ENCODE measurements at places on chromosomes 6 and 20. TPM values are rescaled to one million over a fixed set of nuclear protein-coding genes. Genes with fewer than 3 reads are reported as not detected.

DOK5 gene
- total RNA-seq: 0.62 TPM

MMS22L gene
- total RNA-seq: 4.4 TPM

C6orf15 gene
- total RNA-seq: not detected

SPATA2 gene
- total RNA-seq: 7.2 TPM

SLC22A7 gene
- not detected for total RNA-seq

HLA-DPB1 gene
- 32.1 TPM for total RNA-seq

GCNT2 gene
- total RNA-seq: 23.7 TPM

RNF217 gene
- 26.8 TPM for total RNA-seq

TNF gene
- total RNA-seq: 0.81 TPM

FAM209A gene
- total RNA-seq: not detected

REM1 gene
- total RNA-seq: 7.1 TPM

AVP gene
- total RNA-seq: not detected

ASIP gene
- not detected for total RNA-seq

OGFRL1 gene
- total RNA-seq: 29.0 TPM

PRDM13 gene
- total RNA-seq: not detected

RAB44 gene
- total RNA-seq: 0.89 TPM

LAMA2 gene
- total RNA-seq: 103 TPM

GABRR2 gene
- total RNA-seq: 0.30 TPM

ESR1 gene
- 2.3 TPM for total RNA-seq

TPMT gene
- 5.9 TPM for total RNA-seq

PLN gene
- 477 TPM for total RNA-seq

STMND1 gene
- not detected for total RNA-seq

HCK gene
- 12.8 TPM for total RNA-seq

POPDC3 gene
- 1.5 TPM for total RNA-seq

CD40 gene
- 14.2 TPM for total RNA-seq

ARMC12 gene
- total RNA-seq: 0.54 TPM

ULBP1 gene
- not detected for total RNA-seq

NHLRC1 gene
- 0.62 TPM for total RNA-seq

C2 gene
- 17.2 TPM for total RNA-seq

C4B gene
- 259 TPM for total RNA-seq

FANCE gene
- total RNA-seq: 5.0 TPM

LIN28B gene
- not detected for total RNA-seq

GATA5 gene
- total RNA-seq: 2.2 TPM

SEMG1 gene
- not detected for total RNA-seq

SAMD3 gene
- total RNA-seq: not detected

WFDC12 gene
- total RNA-seq: not detected

ABHD16A gene
- 44.9 TPM for total RNA-seq

SLPI gene
- 251 TPM for total RNA-seq

KIF16B gene
- total RNA-seq: 15.9 TPM

ADGB gene
- total RNA-seq: not detected

FGD2 gene
- total RNA-seq: 26.5 TPM

SNAP25 gene
- 2.7 TPM for total RNA-seq

LY6G6D gene
- total RNA-seq: not detected

SLC4A11 gene
- total RNA-seq: not detected

QKI gene
- total RNA-seq: 228 TPM

PDYN gene
- not detected for total RNA-seq

SLC22A2 gene
- not detected for total RNA-seq

NRM gene
- 8.2 TPM for total RNA-seq

GPR63 gene
- 0.54 TPM for total RNA-seq

C6orf52 gene
- 2.5 TPM for total RNA-seq

RBM24 gene
- total RNA-seq: 4.7 TPM

TPD52L1 gene
- 22.7 TPM for total RNA-seq

GSTA2 gene
- not detected for total RNA-seq

ZKSCAN3 gene
- total RNA-seq: 4.6 TPM

TMEM74B gene
- total RNA-seq: not detected

CFAP206 gene
- total RNA-seq: not detected

RIPPLY2 gene
- total RNA-seq: 2.3 TPM

CST1 gene
- total RNA-seq: not detected

PNPLA1 gene
- not detected for total RNA-seq

ADTRP gene
- total RNA-seq: 0.72 TPM

Measured in gastroesophageal sphincter (tissue), 4 donors.